ENCODE measurements at places on chromosomes 3 and 15. TPM values are rescaled to one million over a fixed set of nuclear protein-coding genes. Genes with fewer than 3 reads are reported as not detected.

UROC1 gene
- total RNA-seq, result not detected

CMTM8 gene
- total RNA-seq, result 20.0 TPM

POTEB3 gene
- total RNA-seq, result not detected

CX3CR1 gene
- 4.6 TPM for total RNA-seq

PRICKLE2 gene
- total RNA-seq, result 34.5 TPM

APBA2 gene
- total RNA-seq, result 4.9 TPM

FETUB gene
- total RNA-seq, result not detected

UNC45A gene
- 62.3 TPM for total RNA-seq

ITIH3 gene
- total RNA-seq, result 3.6 TPM

MYL3 gene
- total RNA-seq, result 3.1 TPM

CADM2 gene
- 0.87 TPM for total RNA-seq

GJD2 gene
- total RNA-seq, result not detected

STARD5 gene
- 5.2 TPM for total RNA-seq

ANKRD34C gene
- total RNA-seq, result not detected

IL17RB gene
- total RNA-seq, result 7.4 TPM

GABRB3 gene
- total RNA-seq, result 2.6 TPM

OR5K2 gene
- total RNA-seq, result not detected
